ACHN (cell line): ENCODE measurements at places on chromosomes 12 and 14.

GRCh38 chr14:24984846-24985589 is 64.9 kb downstream of the STXBP6 start:
- DNase-seq = no peak

GRCh38 chr12:14264778-14265177 is 100.7 kb upstream of the ATF7IP start:
- no peak for DNase-seq

- no peak for DNase-seq
Measured at GRCh38 chr14:32514236-32514635, 185.1 kb downstream of the AKAP6 start.

DNA sequence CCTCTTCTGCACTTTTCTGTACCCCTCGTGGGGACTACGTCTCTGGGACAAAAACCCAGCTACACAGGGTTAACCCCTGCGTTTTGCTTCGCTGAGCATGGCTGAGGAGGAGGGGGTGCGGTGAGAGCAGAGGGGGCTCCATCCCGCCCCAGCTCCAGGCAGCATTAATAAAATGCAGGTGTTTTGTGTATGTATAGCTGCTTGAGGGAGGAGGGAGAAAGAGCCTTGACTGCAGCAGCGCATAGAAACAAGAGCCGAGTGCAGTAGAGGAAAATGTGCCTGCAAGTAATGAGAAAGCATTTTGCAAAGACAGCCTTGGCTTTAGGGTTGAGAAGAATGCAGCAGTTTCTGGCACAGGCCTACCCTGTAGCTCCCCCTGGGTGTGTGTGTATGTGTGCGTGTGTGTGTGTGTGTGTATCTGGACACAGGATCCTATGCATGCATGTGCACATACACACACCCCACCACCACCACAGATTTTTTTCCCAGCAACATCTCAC is 103.9 kb downstream of the ZFP36L1 start:
- DNase-seq = no peak

- DNase-seq = no peak
Measured at GRCh38 chr14:101061411-101062064, 158.0 kb upstream of the RTL1 start.

GRCh38 chr12:99110868-99111267 is 465.8 kb downstream of the APAF1 start:
- no peak for DNase-seq

DNA sequence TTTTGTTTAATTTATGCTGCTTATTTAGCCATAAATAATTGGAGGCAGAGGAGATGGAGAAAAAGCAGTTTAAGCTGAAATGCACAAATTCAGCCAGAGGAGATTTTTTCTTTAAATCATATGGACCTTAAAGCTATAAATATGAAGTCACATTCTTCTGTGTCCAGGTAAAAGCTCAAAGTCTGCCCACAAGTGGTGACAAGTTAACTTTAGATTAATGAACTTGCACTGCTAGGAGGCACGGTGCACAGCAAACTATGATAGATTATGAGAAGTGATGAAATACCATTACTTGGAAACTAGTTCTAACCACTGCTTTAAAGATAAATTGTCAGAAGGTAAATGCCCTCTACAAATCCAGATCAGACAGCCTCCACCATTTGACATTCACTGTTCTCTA is 69.0 kb downstream of the IFT81 start:
- no peak for DNase-seq

GRCh38 chr12:69616025-69616424 is 5.3 kb upstream of the LRRC10 start:
- no peak for DNase-seq

- no peak for DNase-seq
Measured at GRCh38 chr12:60231303-60231702, 635.5 kb downstream of the SLC16A7 start.

DNA sequence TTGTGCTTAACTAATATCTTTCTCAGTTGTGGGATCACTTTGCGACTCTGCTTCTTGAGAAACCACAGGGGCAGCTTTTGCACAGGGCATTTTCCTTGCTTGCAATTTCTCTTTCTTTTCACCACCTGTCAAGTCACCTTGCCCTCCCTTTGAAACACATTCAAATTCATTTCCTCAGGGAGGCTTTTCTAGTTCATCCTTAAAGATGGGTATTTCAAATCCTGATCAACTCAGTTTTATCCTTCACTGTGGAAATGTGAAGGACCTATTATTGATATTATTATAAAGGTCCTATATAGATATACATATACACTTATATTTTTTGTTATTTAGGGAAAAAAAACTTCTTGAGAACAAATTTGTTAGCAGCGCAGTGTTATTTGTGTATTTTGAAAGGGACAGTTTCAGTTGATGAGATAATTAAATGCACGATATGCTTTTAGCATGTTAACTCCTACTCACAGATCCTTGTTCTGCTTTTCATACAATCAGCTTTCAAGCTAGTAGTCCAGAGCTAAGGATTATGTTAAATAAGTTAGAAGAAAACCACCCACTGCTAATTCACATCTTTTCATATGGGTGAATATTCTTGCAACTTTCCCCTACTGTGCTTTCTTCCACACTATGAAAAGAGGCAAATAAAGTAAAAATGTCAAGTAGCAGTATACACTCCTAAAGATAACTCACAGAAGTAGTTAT is 501.4 kb upstream of the RGS6 start:
- no peak for DNase-seq

GRCh38 chr12:8513256-8513655 is at the start of gene CLEC4D:
Gene CLEC4D, plus strand, starts transcription at chr12:8513503. Its CDS starts 230 bp downstream, at chr12:8513733.
- DNase-seq = no peak

DNA sequence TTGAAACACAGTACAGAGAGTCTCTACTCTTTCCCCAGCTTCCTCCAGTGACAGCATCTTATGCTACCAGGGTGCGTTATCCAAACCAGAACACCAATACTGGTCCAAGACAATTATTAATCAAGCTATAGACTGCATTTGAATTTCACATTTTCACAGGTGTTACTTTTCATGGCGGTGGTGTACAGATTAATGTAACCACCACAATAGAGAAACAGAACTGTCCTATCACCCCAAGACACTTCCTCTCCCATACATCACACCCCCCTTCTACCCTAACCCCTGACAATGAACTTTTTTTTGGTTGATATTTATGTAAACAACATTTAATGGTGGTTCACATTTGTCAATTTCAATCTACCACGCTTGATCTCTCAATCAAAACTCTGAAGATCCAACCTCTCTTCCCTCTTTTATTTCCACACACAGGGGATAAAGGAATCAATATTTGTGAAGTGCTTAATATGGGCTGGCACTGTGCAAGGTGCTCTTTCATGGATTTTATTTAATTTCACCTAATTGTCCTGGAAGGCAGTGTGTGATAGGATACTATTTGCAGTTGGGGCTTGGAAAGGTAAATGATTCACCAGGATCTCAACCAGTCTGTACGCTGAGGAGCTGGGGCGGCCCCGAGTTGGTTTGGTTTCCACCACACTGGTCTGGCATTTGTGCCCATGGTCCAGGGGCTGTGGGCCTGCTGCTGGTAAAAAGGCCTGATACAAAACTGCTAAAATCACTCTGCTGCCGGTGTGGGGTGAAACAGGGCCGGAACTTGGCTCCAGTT is 54.6 kb upstream of the DICER1 start:
- no peak for DNase-seq

DNA sequence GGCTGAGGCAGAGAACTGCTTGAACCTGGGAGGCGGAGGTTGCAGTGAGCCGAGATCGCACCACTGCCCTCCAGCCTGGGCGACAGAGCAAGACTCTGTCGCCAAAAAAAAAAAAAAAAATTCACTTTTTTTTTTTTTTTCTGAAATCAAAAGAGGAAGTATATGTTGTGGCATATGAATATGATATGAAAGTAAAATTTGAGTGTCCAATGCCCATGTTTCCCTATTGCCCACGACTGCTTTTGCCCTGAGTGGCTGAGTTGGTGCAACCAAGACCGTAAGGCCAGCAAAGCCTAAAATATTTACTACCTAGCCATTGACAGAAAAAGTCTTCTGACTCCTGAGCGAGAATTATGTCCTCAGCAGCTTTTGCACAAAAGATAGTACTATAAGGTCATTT is 101.7 kb upstream of the PARP11 start:
- DNase-seq = no peak

GRCh38 chr12:64688219-64688618 is 71.0 kb downstream of the GNS start:
- no peak for DNase-seq

GRCh38 chr12:52019113-52019770 is 12.5 kb downstream of the TAMALIN start:
- peak; percentile 42 for DNase-seq

DNA sequence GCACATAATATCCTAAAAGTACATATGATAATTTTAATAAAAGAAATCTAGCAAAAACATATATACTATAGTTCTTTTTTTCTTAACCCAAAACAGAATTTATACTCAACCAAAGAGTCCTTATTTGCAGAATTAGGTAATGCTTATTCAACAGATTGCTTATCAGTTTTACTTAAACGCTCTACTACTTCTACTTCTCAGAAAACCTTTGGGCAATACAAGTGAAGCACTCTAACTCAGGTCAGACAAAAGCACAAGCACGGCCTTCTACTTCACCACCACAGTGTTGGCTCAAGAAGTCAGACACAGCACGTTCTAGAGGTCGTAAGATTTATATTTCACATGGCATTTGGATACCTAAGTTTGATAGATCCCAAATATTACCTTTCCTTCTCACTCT is 29.2 kb downstream of the DICER1 start:
- DNase-seq = no peak

DNA sequence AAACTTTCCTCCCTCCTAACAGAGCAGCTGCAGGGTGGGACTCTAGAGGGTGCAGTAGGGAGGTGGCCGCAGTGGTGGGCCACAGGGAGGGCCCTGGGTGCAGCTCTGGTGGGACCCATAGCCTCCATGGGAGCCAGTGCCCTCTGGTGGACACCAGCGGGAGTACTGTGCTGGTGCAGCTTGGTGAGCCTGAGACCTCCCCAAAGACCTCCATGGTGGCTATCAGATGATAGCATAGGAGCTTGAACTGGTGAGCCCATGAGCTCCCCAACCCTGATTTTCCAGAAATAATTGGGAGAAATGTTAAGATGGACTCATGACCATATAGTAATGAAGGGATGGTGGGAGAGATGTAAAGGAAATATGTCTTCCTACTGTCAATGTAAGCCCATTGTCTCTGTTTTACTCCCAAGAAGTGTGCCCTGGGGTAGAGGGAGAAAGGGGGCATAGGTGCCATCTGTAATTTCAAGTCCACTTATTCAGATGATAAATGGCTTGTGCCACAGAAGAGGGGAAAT is 98.7 kb downstream of the GAS2L3 start:
- DNase-seq = peak; percentile 55

GRCh38 chr12:3491938-3492792 is 1.2 kb downstream of the PRMT8 start:
- peak; percentile 73 for DNase-seq

DNA sequence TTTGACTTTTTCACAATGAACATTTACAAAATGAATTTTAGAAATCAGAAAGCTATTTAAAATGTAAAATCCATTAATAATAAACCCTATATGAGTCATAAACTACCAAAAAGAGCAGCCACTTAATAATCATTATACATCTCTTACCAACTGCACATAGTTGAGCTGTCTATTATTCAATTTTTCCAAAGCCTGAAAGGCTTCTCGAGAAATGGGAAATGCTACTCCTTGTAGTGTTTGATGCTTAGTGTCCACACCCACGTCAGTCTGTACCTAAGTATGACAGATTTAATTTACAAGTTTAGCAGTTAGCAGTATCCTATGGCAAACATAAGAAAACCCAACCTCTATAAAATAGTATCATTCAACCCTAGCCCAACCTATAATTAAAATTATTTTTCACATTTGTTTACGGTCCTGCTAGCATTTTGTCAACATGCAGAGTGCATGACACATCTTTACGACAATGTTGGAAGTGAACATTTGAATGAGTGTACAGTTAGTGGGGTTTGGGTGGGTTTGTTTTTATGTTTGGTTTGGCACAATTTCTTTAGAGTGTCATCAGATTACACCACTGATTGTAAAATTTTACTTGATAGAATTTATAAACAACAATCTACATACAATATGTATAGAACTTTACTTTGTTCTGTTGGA is 8.4 kb downstream of the TWF1 start:
- DNase-seq = no peak

GRCh38 chr14:67311868-67312267 is 47.7 kb downstream of the ATP6V1D start:
- no peak for DNase-seq

DNA sequence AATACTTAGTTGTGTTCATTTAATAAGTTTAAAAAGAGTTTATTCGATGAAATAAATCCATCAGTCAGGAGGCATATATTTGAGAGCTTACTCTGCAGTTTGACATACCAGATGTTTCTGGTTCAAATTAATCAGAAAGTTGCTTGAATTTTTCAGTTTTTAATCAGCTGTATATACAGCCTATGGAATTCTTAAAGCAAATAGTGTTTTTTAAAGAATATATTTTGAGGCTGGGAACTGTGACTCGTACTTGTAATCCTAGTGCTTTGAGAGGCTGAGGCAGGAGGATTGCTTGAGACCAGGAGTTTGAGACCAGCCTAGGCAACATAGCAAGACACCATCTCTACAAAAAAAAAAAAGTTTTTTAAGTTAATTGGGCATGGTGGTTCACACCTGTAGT is 112.1 kb downstream of the MON2 start:
- DNase-seq = no peak

DNA sequence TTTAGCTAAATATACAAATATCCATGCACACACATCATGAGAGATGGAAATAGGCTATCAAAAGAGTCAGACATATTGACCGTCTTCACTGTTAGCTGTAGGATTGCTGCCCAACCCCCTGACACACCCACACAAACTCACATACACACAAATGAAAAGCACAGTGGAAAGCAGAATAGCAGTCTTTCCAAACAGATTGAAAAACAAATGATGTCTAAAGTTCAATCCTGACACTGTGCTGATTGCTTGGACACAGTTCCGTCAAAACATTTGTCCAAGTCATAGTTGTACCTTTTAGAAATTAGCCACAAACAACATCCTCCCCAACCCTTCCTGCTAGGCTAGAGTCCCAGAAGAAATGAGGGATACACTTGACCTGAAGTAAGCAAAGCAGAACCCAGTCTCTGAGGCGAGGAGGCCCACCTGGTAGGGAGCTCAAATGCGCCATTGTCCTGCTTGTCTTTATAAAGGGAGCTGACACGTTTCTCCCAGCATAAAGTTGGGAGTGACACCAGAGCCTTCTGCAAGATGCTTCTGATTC is at the start of gene PRH2:
TSS of gene PRH2 (plus strand) at position 491 of the 541 bp plus-strand sequence. CDS start at position 529, 38 bp downstream.
- no peak for DNase-seq

DNA sequence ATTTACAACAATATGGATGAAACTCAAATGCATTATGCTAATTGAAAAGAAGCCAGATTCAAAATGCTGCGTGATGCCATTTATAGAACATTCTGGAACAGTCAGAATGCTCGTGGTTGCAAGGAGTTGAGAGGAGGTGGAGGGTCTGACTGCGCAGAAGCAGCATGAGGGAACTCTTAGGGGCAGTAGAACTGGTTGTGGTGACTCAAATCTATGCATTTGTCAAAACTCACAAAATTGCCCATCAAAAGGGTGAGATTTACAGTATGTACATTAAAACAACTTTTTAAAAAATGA is 113.7 kb upstream of the PDZRN4 start:
- no peak for DNase-seq

- DNase-seq = no peak
Measured at GRCh38 chr14:105853089-105853906, 326.9 kb downstream of the TMEM121 start.
